ENCODE measurements at places on chromosomes 12 and 14.

- DNase-seq = no peak
These were observed 58.5 kb downstream of the TMTC2 start for GRCh38 chr12:82745063-82745674.

DNA sequence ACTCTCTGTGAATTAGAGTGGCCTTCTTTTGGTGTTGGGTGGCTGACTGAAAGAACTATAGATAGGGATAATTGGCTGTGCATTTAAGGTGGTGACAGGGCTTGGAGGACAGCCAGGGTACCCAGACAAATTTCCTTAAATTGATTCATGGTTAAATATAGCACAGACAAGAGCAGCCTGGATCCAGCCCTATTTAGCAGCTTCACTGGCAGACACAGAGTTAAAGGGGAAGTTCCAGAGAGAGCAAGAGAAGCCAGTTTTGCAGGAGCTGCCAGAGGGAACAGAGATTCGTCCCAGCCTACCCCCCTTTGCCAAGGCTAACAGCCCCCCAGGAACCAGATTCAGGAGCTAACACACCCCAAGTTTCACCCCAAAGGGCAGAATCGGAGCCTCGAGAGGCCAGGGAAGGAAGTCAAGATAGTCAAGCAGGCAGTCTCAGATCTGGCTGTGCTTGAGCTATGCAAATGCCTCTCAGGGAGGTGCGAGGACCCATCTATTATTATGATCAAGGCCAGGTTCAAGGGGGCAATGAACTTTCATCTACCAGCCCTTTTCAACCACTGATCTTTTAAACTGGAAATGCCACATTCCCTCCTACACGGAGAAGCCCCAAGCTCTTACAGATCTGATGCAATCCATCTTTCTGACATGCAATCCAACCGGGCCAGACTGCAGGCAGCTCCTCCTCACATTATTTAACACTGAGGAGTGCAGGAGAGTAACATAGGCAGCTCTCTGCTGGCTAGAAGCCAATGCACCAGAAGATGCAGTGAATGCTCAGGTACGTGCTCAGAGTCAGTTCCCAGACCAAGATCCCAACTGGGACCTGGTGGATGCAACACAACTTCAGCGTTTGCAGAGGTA is 58.2 kb downstream of the DHRS2 start:
- DNase-seq = peak; percentile 5

GRCh38 chr14:95463171-95463901 is 53.1 kb downstream of the SYNE3 start:
- no peak for DNase-seq

- DNase-seq = no peak
These were observed 80.1 kb downstream of the CEP83 start for GRCh38 chr12:94379479-94380113.

DNA sequence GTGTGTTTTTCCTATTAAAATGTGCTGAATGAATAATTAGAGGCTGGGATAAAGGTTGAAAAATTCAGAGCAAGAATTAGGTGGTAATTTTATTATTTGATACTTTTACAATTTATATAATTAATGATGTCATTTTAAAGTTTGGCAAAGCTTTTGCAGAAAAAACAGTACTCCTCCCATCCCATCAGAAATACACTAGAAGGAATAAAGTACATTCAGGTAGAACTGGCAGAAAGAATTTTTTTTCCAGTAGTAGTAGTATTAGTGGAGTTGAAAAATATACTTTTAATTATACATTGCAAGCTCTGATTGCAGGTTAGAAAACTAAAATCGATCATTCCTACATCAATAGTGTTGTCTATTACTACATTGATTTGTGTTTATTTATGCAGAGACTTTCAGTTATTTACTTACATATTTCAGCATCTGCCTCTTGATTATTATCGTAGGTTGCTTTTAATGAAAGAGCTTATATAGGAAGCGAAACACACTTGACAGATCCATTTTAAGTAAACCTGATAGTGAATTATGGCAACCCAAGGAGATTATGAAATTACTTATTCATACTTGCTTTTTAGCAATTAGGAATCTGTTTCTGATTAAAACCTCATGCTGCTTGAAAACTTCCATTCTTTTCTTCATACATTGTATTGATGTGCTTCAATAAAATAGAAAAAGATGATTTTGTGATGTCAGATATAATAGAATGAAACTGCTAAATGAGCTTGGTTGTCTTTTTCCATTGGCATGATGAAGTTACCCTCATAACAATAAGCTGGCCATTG is 10.1 kb downstream of the FOXG1 start:
- DNase-seq = no peak

GRCh38 chr12:49138587-49138986 is 7.4 kb upstream of the TUBA1B start:
- no peak for DNase-seq

DNA sequence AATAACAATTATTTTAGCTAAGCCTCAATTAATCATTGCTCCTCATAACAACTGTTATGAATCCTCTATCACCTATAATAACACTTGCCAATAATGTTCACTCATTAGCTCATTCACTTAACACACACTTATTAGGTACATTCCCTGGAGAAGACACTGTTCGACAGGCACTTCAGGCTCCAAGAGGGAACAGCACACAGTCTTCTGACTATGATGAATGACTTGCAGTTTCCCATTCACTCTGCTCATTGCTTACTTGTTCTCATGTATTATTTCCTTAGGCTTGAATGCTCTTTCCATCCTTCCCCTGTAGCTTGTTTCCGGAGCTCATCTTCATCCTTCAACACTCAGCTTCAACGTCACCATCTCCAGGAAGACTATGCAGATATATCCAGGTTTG is 437.3 kb downstream of the TMEM132D start:
- no peak for DNase-seq

- DNase-seq = peak; percentile 63
These were observed 69.9 kb upstream of the CNTN1 start for GRCh38 chr12:40622246-40622838.

DNA sequence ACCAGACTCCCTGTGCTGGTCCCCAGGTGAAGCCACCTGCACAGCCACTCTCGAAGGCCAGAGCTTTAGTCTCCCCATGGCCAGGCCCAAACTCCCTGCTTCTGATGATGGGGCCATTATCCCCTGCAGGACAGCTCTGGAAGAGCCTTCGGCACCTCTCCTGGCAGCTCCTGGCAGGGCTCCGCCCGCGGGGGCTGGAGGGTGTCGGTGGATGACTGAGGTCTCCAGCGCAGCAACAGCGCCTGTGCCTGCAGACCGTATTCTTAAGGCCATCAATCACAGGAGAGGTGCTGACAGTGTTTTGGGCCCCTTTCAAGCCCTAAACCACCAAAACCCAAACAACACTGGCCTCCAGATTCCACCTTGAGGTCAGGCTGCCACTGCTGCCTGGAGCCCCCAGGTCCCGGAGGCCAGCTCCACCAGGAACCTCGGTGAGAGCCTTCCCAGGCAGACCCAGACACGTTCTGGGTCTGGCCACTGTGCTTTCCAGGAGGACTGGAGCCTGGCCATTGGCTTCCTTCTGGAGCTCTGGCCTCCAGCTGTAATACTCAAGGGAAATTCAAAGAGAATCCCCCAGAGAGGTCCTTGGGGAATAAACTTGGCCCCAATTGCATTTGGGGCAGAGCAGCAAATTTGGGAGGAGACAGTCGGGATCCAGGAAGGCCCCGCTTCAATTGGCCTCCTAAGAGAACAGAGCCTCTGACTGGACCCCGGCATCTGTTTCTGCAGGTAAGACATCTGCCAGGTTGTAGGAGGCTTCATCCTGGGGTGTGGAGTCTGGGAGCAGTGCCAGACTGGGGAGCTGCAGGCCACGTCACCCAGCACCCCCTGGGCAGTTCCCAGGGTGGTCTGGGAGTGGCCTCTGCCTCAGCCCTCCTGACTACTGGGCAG is 210.6 kb upstream of the RTL1 start:
- DNase-seq = no peak

DNA sequence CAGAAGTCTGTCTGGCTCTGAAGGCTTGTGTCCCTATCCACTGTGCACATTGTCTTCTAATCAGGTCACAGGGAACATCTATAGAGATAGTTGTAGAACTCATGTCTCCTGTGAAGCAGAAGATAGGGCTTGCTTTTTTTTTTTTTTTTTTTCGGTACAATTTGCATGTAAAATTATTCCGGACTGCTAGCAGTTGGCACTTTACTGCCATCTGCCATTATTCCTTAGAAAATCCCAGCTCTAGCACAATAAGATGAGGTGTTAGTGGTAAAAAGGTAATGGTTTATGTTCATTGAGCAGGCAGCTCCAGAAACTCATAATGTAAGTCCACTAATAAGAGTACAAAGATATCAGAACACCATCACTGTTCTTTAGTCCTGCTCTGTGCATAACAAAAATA is 8.7 kb downstream of the MYRFL start:
- DNase-seq = no peak

DNA sequence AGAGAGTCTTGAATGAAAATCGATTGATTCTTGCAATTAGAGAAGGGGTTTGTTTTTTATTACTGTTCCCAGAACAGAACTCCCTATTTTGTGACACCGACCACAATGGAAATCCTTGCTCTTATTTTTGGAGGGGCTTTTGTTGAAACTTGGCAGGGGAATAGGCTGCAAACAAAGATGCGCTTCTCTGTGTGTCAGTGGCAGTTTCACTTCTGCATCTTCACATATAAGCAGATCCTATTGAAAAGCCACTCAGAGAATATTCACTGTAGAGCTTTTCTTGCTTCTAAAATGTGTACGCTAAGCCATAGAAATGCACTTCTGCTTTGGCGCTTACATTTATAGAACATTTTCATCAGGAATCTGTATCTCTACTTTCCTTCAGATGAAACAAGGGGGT is 1822.4 kb upstream of the SEL1L start:
- no peak for DNase-seq

DNA sequence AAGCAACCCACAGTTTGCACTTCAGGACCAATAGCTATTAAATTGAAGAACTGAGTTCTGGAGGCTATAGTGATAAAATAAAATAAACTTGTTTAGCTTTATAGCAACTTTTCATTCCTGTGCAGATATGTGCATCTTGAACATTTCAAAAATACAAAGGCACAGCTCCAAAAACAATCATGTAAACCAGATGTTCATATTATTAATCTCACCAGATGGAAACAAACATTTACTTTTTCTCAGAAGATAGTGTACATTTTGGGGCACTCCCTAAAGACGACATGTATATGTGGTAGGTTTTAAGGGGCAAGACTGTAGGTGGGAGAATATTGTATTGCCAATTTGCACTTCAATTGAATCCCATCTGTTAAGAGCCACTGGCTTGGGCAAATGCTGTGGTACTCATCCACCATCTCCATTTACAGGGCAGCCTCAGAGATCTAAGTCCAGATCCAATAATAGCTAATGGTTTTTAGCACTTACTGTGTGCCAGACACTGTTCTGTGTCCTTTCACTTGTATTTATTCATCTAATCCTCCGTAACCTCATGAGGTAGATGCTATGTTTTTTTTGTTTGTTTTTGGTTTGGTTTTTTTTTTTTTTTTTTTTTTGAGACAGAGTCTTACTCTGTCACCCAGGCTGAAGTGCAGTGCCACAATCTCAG is 49.1 kb downstream of the PTGER2 start:
- peak; percentile 65 for DNase-seq

GRCh38 chr12:31645924-31646323 is 13.6 kb upstream of the ETFBKMT start:
- DNase-seq = no peak

GRCh38 chr14:21087294-21088091 is 11.0 kb downstream of the ZNF219 start:
- no peak for DNase-seq

- DNase-seq = no peak
These were observed 1.6 kb downstream of the CTDSP2 start for GRCh38 chr12:57844709-57845477.

DNA sequence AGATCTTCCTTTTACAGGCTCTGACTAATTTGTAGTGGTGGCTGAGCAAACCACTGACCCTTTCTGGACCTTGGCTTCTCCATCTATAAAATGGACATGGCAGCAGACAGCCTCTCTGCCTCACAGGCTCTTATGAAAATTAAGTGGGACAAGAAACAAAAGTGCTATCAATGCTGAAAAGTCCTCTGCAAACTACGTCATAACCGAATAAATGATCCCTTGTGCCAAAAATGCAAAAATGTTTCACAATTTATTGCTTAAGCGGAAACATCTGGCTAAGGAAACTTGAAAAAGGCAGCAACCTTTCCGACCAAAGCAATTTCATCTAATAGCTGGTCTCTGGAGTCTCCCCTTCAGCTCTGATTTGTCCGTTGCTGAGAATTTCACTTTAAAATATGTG is 108.5 kb upstream of the PLXNC1 start:
- peak; percentile 83 for DNase-seq

DNA sequence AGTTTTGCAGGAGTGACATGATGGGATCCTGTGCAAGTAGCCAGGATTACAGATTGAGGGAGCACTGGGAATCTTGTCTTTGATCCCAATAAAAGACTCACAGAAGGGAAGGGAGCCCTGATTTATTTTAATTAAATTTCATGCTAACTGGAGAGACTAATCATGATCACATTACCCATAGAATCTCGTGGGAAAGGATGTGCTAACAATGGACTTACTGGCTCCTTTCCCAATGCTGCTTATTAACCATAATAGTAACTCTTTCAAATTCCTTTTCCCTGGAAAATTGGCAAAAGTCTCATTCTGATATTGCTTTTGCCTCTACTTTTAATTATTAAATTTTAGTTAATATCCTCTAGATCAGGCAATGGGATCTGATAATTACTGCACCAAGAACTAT is 174.8 kb upstream of the AVPR1A start:
- DNase-seq = no peak

- no peak for DNase-seq
These were observed 182.3 kb downstream of the PELI2 start for GRCh38 chr14:56300495-56300894.

GRCh38 chr12:69553628-69554248 is 31.5 kb upstream of the CCT2 start:
- DNase-seq = peak; percentile 65

DNA sequence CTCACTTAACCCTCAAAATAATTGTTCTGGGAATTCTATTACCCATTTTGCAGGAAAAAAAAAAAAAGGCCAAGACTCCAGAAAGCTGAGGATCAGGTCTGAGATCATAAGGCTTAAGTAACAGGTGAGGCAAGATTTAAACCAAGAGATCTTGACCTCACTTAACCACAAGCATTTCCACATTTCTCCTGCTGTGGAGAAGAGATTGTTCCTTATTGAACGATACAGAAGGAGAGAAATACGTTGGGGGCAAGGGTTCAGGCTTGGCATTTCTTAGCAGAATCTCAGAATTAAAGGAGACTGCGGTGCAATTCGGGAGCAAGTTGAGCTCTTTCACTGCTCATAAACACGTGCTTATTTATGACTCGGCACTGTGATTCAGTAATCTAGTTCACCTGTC is 885.3 kb upstream of the TMEM132C start:
- DNase-seq = no peak

DNA sequence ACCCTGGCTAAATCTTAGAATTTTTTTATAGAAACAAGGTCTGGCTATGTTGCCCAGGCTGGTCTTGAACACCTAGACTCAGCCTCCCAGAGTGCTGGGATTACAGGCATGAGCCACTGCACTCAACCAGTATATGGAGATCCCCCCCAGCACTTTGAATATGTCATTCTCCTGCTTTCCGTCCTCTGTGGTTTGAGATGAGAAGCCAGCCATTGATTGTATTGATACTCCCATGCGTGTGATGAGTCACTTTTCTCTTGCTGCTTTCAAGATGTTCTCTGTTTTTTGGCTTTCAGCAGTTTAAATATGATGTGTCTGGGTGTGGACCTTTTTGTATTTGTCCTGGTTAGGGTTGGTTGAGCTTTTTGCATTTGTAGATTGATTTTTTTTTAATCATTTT is 75.2 kb upstream of the DNM1L start:
- DNase-seq = no peak

- DNase-seq = no peak
These were observed 46.7 kb upstream of the CORO1C start for GRCh38 chr12:108778053-108778452.

All from right lung (tissue), 10 donors.